ENCODE measurements at places on chromosomes 4 and X.

- DNase-seq = no peak
These were observed 76.0 kb downstream of the NR3C2 start for GRCh38 chr4:148366251-148366650.

- no peak for DNase-seq
These were observed 12.0 kb downstream of the WFS1 start for GRCh38 chr4:6281436-6282313.

- DNase-seq = no peak
These were observed 156.1 kb upstream of the RAPGEF2 start for GRCh38 chr4:158946825-158947224.

- DNase-seq = no peak
These were observed 60.2 kb upstream of the MSN start for GRCh38 chrX:65607070-65607742.

DNA sequence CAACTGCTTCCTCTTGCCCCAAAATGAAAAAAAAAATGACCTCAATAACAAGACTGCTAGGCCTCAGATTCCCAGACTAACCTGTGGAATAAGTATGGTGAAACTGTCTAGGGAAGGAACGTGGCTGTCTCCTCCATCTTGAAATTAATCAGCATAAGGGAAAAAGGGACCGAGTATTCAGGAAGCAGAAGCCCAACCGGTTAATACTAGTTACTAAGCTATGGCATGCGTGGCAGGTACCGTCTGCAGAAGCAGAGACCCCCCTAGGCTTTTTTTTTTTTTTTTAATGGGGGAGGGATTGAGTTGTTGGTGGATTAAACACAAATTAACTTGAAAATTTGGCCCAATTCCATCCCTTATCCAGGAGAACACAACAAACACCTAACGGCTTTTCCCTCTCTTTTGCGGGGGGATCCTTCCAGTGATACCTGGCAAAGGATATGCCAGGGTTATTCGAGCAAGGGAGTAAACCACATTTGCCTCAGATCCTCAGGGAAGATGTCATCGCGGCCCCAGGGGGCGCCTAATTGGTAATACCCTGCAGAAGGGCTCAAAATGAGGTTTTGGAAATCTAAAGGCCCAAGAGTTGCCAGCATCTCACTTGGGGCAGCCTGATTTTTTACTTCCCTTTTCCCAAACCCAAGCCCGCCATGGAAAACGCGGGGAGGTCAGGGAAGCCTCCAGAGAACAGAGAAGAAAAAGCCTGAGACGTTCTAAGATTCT, 893 bp downstream of the RLIM start:
- DNase-seq = no peak

DNA sequence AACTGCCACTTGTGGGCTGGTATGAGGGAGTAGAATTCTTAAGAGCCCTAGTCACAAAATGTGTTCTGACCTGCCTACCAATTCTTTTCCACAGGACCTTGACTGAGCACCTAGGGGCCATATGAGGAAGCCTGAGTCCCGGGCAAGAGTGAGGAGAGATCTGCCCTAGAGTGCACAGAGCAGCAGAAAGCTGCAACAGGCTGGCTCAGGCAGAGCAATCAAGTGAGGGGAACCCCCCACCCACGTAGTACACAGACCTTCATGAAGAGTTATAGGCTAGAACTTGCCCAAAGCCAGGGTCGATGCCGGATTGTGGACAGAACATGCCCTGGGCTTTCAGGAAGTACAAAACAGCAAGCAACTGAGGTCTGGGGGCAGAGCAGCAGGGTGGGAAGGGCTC, 117.0 kb downstream of the SPOCK3 start:
- no peak for DNase-seq

DNA sequence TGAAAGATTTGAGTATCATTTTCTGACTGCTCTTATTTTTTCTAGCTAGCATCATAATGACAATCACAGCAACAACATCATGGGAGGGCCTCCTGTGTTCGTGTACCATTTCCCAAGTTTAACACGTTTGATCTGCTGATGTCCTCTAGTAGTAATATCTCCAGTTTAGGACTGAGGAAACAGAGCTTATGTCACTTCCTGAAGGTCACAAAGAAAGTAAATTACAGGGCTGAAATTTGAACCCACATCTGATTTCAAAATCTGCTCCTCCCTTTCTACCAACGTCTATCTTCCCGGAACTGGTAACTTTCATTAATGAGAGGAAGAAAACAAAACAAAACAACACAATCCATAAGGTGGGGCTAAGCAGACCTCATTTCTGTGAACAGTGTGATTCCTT, 302.7 kb downstream of the PACRGL start:
- no peak for DNase-seq

GRCh38 chrX:46408553-46409407, 136.4 kb downstream of the ZNF674 start:
- peak; percentile 43 for DNase-seq

DNA sequence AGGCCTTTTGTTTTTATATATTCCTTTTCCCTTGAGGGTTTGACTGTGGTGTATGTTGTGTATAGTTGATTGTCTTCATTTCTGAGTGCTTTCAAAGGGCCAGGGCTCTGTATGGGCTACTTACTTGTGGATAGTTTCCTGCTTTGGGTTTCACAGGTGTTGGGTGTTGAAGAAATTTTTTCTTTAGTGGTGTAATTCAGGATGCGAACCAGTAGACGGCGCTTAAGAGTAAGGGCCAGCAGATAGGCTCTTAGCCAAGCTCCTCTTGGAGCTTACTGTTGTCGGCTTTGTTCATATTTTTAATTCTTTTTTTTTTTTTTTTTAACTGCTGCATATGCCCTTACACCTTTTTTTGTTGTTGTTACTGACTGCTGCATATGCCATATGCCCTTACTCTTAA, 276.3 kb upstream of the GALNT7 start:
- no peak for DNase-seq

GRCh38 chrX:2828959-2829411, 255 bp downstream of the GYG2 start:
- DNase-seq = no peak

GRCh38 chrX:87732133-87732532, 214.5 kb downstream of the KLHL4 start:
- DNase-seq = no peak

GRCh38 chrX:71214604-71215337, 8.3 kb upstream of the GJB1 start:
- no peak for DNase-seq

- no peak for DNase-seq
These were observed 19.8 kb downstream of the CPE start for GRCh38 chr4:165398570-165398969.

GRCh38 chrX:25004040-25004439, 11.7 kb downstream of the ARX start:
- DNase-seq = no peak

GRCh38 chr4:122715221-122715620, 17.3 kb upstream of the BBS12 start:
- no peak for DNase-seq

DNA sequence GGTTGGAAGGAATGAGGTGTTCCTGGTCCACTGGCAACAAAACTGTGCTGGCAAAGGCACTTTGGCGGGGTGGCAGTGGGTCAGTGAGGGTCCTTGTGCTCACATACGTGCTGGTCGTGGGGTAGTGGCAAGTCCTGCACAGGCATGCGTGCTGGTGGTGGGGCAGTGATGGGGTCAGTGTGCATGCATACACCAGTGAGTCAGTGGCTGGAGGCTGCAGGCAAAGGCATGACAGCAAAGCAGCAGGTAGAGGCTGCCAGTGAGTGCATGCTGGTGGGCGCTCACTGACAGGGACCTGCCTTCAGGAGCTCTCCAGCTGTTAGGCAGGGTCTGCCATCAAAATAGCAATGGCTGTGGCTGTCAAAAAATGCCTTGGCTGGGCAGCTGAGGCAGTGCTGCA, 42.1 kb downstream of the TMPRSS11E start:
- no peak for DNase-seq

GRCh38 chr4:25970226-25970675, 56.2 kb downstream of the SMIM20 start:
- no peak for DNase-seq

GRCh38 chr4:69831646-69832325, 28.2 kb downstream of the SULT1E1 start:
- no peak for DNase-seq

GRCh38 chrX:17859609-17860178, 1.4 kb downstream of the RAI2 start:
- DNase-seq = no peak

GRCh38 chr4:62003695-62004094, 803.6 kb downstream of the ADGRL3 start:
- DNase-seq = no peak

DNA sequence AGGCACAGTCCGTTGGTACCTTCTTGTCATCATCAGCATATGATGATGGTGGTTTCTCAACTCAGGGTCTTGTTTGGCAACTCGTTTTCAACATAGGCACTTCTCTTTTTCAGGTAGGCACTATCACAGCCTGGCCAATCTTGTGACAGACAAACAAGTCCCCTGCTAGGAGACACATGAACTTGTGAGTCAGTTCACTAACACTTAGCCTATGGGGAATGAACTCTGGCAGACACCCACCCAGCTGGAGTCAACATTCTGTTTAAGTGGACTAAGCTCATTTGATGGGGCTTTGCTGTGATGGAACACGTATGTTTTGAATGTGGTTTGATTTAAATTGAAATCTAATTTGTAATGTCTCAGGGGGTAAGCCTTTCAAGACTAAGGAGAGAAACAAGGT, 100.7 kb upstream of the MAMLD1 start:
- DNase-seq = no peak

GRCh38 chrX:18888281-18888680, 95.6 kb downstream of the PHKA2 start:
- DNase-seq = no peak

DNA sequence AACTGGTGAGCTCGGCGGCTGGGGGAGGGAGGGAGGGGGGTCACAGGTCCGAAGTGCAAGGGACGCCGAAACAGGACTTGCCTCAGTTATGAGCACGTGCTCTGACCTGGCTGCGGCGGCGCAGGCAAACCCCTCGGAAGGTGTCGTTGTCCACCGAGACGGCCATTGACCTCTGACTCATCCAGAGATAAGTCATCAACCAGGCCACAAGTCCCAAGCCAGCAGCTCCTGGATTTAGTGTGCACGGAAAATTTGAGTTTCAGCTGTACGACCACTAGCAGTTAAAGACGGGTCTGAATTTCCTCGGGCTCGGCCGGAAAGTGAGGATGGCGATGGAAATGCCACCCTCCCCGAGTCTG, 674 bp downstream of the SH3D19 start:
- no peak for DNase-seq

GRCh38 chr4:173318240-173318639, 15.9 kb downstream of the HMGB2 start:
- DNase-seq = no peak

GRCh38 chr4:142021181-142021580, 384.8 kb downstream of the IL15 start:
- no peak for DNase-seq

DNA sequence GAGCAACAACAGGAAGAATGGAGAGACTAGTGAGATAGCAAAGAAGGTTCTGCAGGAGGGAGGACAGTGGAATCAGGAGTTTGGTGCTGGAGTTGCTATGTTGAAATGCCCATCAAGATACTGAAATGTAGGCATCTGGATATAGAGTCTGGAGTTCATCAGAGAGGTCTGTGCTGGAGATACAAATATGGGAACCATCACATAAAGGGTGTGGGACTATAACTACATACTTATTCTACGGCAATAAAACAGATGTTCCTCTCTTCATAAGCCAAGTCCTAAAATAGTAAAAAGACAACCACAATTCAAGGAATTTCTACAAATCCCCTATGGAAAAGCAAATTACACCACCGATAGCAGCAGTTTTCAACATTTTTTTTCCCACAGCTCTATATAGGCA, 1.6 kb downstream of the MED14 start:
- no peak for DNase-seq

- no peak for DNase-seq
These were observed 126.6 kb downstream of the NPNT start for GRCh38 chr4:106021737-106022410.

- DNase-seq = no peak
These were observed 3.5 kb downstream of the S100G start for GRCh38 chrX:16653424-16653823.

DNA sequence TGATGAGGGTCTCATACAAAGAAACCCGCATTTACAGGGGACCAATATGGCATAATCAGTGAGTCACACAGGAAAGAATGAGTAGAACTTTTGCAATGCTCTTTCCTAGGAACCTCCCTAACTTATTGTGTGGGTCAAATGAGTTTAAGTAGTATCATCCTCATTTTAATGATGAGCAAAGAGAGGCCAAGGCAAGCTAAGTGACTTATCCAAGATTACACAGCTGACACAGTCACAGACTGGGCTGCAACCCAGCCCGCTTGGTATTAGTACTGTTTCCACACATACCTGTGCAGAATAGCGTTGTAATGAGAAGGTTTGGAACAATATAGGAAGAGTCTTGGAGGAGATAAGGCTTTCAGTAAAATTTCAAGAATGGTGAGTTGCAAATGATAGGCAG, 91.0 kb upstream of the PPP1R2C start:
- DNase-seq = no peak

- no peak for DNase-seq
These were observed 425.0 kb downstream of the FAT4 start for GRCh38 chr4:125739760-125740159.

DNA sequence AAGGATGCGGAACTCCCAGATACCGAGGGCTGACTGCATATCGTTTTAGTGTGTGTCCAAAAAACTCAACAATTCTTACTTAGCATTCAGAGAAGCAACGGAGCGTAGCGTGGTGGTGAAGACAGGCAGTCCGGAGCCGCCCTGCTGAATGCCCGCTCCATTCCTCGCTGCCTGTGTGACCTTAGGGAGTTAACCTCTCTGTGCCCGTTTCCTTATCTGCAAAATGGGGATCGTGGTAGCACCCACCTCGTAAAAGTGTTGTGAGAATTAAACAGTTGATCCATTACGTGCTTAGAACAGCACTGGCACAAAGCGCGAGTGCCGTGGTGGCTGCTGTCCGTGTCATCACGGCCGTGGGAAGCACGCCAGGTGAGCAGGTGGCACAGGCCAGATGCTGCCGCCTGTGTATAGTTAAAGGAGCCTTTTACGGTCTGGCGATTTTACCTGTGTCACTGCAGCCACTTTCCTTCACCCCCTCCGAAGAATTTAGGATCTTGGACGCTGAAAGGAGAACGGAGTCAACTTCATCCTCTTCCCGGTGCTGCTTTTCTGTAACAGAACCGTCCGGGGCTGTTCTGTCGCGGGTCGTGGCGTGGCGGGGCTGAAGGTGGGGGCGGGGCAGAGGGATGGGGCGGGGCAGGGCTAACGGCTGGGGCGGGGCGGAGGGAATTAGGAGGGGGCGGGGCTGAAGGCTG, 885 bp downstream of the CCDC110 start:
- DNase-seq = peak; percentile 71

DNA sequence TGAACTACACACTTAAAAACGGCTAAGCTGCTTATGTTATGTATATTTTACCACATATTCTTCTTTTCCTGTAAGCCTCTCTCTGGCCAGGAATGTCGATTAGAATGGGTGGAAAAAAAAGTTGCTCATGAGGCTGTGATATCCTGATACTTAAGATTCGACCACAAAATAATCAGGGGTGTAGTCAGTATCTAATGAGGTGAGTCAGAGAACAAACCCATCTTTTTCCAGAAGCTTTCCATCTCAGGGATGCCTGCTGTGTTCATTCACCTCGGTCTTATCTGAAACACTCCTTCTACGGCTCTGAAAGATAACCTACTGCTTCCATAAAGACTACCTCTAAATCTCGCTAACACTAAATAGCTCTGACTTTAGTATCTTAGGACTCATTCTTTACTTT, 142.7 kb upstream of the MAP3K15 start:
- no peak for DNase-seq

- no peak for DNase-seq
These were observed 21.7 kb downstream of the STK32B start for GRCh38 chr4:5072948-5073347.
